ENCODE measurements at places on chromosomes 16 and 17.

GRCh38 chr16:19228052-19228451 lies 57.5 kb upstream of the CLEC19A start:
- peak; percentile 44 for DNase-seq

GRCh38 chr16:8730335-8730915 lies 56.0 kb downstream of the ABAT start:
- DNase-seq = no peak

DNA sequence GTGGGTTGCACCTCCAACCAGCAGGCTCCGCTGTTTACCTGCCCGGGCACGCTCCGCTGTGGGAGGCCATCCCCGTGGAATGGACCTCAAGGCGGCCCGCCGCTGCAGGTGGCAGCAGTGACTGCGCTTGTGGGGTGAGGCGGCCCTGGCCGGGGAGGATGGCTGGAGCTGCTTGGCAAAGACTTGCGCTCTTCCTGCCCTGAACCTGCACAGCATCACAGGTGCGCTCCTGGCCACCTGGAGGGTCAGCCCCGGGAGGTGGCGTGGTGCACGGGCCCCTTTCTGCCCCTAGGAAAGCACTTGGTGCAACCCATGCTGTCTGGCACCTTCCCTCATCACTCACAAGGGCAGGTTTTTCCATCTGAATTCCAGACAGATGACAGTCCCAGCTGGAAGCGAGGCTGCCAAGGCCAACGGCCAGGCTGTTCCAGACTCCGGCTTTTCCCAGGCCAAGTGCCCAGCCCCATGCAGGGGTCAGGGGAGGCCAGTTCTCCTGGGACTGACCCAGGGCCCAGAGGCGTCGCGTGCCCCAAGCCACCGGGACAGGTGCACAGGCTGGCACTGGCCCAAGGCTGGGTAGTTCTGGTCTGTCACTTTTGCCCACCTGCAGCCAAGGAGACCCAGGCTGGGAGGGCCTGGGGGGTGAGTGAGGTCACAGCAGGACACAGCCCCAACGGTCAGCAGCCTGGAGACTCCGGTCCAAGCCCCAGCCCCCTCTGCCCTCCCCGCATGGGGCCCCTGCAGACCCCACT lies 13.3 kb downstream of the UTS2R start:
- DNase-seq = peak; percentile 78

DNA sequence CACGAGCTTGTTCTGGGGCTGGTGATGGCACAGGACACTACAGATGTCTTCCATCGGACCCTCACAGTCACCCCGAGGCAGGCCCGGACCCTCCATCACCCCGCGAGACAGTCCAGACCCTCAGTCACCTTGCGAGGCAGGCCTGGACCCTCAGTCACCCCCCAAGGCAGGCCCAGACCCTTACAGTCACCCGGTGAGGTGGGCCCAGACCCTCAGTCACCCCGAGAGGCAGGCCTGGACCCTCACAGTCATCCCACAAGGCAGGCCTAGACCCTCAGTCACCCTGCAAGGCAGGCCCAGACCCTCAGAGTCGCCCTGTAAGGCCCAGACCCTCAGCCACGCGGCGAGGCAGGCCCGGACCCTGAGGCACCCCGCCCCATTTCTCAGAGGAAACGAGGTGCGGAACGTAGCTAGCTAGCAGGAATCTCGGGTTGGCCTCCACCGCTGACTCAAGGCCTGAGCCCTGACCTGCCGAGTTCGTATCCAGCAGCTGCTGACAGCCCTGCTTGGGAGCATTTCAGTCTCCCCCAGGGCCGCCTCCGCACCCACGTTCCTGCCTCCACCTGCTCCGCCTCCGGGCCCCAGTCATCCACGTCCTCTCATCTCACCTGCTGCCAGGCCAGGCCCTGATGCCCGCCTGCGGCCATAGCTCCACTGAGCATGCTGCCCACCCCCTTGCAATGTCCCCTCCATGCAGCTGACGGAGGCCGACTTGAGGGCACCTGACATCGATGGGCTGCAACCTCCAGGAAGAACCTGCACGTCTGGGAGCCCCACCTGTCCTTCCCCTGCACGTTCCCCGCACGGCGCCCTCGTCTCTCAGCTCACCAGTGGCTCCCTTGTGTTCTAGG lies 28.7 kb downstream of the RPH3AL start:
- DNase-seq = no peak

GRCh38 chr17:44146375-44147346 lies 4.9 kb downstream of the HROB start:
- DNase-seq = no peak

DNA sequence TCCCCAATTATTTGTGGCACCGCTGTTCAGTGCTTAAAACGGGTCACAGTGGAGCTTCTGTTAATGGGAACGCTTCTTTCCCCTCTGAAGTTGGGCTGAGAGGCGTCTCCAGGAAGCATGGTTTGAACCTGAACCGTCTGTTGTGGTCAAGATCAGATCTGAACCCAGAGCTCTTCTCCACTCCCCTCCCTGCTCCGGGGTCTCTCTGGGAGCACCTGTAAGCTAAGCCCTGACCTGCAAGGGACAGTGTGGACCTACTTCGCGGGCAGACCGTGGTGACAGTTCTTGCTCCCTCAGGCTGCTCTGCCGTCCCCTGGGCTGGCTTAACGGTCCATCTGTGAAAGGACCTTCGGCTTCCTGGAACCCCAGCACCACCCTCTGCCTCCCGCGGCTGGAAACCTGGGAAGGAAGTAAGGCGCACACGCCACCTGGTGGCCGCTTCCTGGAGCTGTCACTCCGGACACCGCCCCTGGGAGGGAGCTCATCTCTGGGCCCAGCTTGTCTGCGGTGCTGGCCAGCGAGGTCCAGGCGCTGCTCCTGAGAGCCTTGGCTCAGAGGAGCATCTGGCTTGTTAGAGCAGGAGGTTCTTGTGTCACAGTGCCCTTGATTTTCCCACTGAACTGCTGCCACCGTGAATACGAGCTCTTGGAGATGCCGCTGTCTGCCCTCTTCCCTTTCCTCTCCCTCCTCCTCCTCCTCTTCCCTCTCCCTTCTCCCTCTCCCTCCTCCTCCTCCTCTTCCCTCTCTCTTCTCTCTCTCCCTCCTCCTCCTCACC lies 518.5 kb upstream of the EEF2KMT start:
- DNase-seq = no peak

DNA sequence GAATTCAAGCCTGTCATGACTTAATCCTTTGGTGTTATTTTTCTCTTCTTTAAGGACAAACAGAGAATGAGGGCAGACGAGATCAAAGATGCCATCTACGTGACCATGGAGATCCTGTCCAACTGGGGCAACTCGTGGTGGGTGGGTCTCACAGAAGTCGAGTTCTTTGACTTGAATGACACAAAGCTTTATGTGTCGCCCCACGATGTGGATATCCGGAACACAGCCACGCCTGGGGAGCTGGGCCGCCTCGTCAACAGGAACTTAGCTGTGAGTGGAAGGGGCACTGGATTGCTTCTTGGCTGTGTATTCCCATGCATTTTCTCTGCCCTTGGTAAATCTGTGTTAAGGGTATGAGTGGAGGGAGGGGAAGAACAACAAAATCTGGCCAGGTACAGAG lies 158.7 kb downstream of the KATNIP start:
- no peak for DNase-seq

DNA sequence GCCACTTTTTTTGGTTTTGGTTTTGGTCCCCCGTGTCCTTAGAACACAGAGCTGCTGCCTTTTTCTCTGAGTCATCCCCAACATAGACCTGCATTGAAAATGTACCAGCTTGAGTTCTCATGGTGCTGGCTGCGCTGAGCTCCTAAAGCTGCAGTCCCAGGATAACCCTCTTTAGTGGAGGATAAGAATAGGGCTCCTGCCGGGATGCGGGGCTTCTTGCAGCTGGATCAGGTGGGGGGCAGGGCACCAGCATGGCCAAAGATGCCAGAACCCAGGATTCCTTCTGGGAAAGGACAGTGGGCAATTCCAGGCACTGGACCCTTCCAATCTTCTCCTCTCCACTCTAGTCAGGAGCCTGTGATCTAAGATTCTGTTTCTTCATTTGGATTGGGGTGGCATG lies 8.3 kb upstream of the CLUH start:
- no peak for DNase-seq

DNA sequence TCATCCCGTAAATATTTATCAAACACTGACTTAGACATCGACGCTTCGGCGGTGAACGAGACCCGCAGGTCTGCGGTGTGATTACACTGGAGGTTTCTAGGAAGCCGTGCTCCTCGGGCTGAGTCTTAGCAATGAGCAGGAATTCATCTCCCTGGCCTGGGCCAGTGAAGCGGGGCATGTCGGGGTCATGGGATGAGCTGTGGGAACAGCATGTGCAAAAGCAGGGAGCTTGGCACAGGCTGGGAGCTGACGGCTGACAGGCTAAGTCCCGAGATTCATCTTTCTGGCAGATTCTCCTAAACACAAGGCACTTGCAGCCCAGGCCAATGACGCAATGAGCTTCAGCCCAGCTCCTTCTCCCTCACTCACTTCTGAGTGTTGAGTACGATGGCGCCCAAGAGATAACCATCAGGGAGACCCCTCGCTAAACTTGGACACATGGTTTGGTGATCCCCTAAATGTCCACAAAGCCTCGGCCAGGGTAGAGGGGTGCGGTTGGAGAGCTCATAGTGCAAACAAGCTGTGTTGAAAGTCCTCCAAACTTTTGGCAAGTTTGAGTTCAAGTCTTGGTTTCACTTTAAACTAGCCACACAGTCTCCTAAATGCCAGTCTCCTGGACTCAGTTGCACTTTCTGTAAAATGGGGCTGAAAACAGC lies 12.8 kb downstream of the CRISPLD2 start:
- DNase-seq = peak; percentile 86

GRCh38 chr16:88050952-88051660 lies 99.9 kb downstream of the BANP start:
- DNase-seq = no peak

DNA sequence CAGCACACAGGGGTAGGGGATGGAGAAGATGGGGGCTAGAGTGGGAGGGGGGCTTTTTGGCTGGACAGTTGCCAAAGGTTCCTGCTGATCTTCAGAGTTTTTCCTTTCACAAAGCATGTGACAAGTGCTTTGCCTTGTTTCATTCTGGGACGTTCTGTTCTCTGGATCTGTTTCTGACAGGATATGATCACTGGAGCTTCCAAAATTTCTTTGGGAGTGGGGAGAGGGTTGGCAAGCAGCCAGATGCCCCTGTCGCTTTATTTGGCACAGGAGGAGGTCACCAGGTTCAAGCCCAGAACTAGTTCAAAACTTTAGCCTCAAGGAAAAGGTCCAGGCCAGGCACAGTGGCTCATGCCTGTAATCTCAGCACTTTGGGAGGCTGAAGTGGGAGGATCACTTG lies 68.5 kb upstream of the TBX2 start:
- DNase-seq = no peak

- DNase-seq = no peak
Observed at GRCh38 chr16:62965831-62966230, 929.6 kb upstream of the CDH8 start.

DNA sequence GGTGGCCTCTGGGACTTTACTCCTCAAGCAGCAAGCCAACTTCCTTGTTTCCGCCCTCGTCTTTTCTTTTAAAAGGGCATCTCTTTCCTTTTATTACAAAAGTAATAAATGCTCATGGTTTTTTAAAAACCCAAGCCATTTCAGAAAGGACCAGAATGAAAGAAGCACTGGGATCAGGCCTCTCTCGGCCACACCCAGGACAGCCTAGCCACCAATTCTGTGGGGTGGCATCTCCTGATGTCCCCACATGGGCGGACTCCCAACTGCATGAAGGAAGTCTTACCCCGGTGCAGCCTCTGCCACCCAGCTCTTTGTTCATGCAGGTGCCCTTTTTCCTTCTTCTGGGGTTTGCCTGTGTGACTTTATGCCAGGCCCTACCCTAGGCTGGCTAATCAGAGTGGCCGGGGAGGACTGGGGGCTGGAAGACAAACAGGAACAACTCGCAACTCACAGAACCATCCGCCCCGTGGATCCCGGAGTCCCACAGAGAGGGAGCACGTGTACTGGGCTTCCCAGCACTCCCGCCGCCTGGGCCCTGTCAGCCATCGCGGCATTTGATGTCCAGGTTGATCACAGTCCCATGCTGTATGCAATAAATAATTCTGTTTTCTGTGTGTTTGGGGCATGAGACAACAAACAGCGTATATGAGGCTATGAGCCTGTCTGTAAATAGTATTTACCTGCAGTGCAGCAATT lies 2.6 kb upstream of the RASD1 start:
- DNase-seq = no peak

DNA sequence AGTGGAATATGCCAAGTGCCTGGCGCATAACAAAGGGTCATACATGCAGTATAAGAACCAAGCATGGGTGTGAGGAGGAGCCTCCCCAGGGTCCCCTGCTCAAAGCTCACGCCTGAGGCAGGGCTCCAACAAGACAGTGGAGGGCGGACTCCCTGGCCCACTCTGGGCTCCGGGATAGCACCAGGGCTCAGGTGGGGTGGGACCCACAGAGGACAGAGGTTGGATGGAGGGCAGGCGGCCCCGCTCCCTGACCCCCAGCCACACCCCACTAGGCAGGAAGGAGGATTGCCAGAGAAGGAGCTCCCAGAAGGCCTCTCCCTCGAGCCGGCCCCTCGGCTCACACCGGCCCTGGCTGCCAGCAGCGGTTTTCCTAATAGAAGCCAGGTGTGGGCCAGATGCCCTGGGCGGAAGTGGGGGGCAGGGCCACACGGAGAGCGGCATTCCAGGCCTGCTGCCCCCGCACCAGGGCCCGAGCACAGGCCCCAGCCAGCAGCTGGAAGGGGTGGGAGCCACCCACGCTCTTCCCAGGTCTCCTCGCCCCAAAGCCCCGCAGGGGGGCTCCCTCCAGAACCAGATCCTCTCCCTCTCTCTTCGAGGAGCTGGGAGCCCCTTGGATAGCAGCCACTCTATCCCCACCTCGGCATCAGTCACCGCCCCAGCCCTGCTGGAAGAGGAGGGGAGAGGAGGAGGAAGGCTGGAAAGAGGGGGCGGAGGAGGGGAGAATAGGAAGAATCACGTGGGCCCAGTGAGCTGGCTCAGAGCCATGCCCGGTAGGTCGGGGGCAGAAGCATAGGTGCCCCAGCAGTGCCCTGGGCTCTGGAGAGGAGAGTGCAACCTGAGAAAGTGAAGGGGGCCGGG lies 21.0 kb downstream of the VASN start:
- DNase-seq = no peak

DNA sequence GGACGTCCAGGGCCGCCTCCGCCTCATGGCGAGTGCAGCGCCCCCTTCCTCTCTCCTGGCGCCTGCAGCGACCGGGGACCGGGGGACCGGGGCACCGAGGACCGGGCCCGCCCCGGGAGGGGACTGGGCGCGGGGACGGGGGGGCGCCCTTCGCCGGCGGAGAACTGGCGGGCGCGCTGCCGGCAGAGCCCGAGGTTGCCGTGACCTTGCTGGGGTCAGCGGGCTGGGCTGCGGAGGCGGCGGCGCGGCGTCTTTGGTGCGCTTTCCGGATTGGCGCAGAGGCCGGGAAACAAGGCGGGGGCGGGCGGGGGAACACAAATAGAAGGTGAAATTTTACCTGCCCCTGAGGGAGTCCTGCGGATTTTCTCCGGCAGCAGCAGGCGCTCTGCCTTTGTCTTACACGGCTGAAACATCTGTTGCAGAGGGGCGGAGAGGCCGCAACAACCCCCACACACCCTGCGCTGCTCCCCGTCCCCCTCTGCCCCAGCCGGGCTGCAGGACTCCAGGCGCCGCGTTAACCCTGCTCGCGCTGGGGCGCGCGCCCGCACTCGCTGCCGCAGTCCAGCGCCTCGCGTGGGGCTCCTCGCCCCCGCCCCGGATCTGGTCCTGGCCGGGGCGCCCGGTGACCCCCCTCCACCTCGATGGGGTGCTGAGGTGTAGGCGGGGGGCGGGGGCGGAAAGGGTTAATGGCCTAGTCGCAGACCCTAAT lies 53.5 kb downstream of the SREBF1 start:
- no peak for DNase-seq
